ENCODE measurements at places on chromosomes 6 and 20. TPM values are rescaled to one million over a fixed set of nuclear protein-coding genes. Genes with fewer than 3 reads are reported as not detected.

Gene TMEM151B
- total RNA-seq = not detected

Gene TRIM31
- total RNA-seq = 0.10 TPM

Gene GCNT2
- total RNA-seq = 6.8 TPM

Gene ZNF335
- 49.4 TPM for total RNA-seq

Gene RAB32
- total RNA-seq = 37.6 TPM

Gene FGD2
- 41.7 TPM for total RNA-seq

Gene POU3F2
- under 0.01 TPM for total RNA-seq

Gene GHRH
- not detected for total RNA-seq

Gene CFAP61
- total RNA-seq = not detected

Gene PIGU
- total RNA-seq = 4.3 TPM

Gene CCM2L
- 0.42 TPM for total RNA-seq

Gene PRSS16
- total RNA-seq = 0.42 TPM

Gene SSTR4
- not detected for total RNA-seq

Gene ADA
- 14.4 TPM for total RNA-seq

Gene TAGAP
- total RNA-seq = 320 TPM

Gene ZC2HC1B
- not detected for total RNA-seq

Gene OTOR
- total RNA-seq = not detected

Gene SYCP2
- 1.8 TPM for total RNA-seq

Gene SLC17A2
- total RNA-seq = not detected

Gene FAM83C
- total RNA-seq = not detected

Gene SPATA25
- 0.52 TPM for total RNA-seq

Gene LINC00237
- not detected for total RNA-seq

Gene CST7
- total RNA-seq = 48.1 TPM

Gene MYLK2
- not detected for total RNA-seq

Gene KCNK17
- 0.52 TPM for total RNA-seq

Gene PPP1R3G
- 0.31 TPM for total RNA-seq

Gene MATN4
- total RNA-seq = not detected

Gene RIPPLY2
- total RNA-seq = under 0.01 TPM

Gene LY6G6C
- total RNA-seq = not detected

Gene RSPH9
- total RNA-seq = 0.42 TPM

Gene FRS3
- total RNA-seq = 2.1 TPM

Gene THBD
- total RNA-seq = 82.1 TPM

Gene ANKRD6
- total RNA-seq = 1.8 TPM

Gene OSBPL2
- total RNA-seq = 36.0 TPM

Gene ZNF165
- 2.1 TPM for total RNA-seq

Gene SYNDIG1
- not detected for total RNA-seq

All from mononuclear cell (primary cell).